Hematopoietic multipotent progenitor cell treated with erythropoietin and hydrocortisone succinate and interleukin-3 and kit ligand, for 17 days (in vitro differentiated cells): ENCODE measurements at places on chromosomes 12 and 14.

- DNase-seq, result peak; percentile 83
Measured at GRCh38 chr12:93373961-93374656, 3.6 kb upstream of the NUDT4 start.

- no peak for DNase-seq
Measured at GRCh38 chr12:65666876-65667275, 157.4 kb upstream of the HMGA2 start.

DNA sequence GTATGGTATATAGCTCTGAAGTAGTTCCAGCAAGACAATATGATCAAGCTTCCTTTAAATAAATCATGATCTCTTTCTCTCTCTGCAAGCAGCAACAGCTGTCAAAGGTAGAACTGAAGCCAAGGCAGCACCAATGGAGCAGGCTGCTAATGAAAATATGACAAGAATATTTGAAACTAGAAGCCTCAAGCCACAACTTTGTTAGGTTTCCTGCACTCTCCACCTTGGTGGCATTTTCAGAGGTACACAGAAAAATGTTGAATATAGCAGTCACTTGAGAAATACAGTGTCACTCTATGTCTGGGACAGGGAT, 43.8 kb upstream of the PSMA6 start:
- no peak for DNase-seq

- no peak for DNase-seq
Measured at GRCh38 chr14:103657471-103657870, 28.5 kb downstream of the KLC1 start.
